ENCODE measurements at places on chromosomes 7 and 10. TPM values are rescaled to one million over a fixed set of nuclear protein-coding genes. Genes with fewer than 3 reads are reported as not detected.

The GIMAP1 gene
- total RNA-seq = 9.3 TPM

The HOXA7 gene
- total RNA-seq = not detected

The EPHA1 gene
- 2.8 TPM for total RNA-seq

The HIP1 gene
- total RNA-seq = 5.6 TPM

The SLC26A5 gene
- total RNA-seq = not detected

The SH2D4B gene
- total RNA-seq = 0.11 TPM

The IDI2 gene
- total RNA-seq = not detected

The PTPN20 gene
- 0.47 TPM for total RNA-seq

The RAMP3 gene
- total RNA-seq = not detected

The FKBP6 gene
- not detected for total RNA-seq

The CFAP70 gene
- total RNA-seq = 0.59 TPM

GRCh38 chr7:8762803-8763202 is 329.4 kb downstream of the NXPH1 start:
- H3K36me3 ChIP-seq = no peaks in the 10 kb centered on the region
- no peaks in the 10 kb centered on the region for H3K4me1 ChIP-seq
- no peaks in the 10 kb centered on the region for H3K27me3 ChIP-seq
- no peak overlapping the region for H3K4me3 ChIP-seq

DNA sequence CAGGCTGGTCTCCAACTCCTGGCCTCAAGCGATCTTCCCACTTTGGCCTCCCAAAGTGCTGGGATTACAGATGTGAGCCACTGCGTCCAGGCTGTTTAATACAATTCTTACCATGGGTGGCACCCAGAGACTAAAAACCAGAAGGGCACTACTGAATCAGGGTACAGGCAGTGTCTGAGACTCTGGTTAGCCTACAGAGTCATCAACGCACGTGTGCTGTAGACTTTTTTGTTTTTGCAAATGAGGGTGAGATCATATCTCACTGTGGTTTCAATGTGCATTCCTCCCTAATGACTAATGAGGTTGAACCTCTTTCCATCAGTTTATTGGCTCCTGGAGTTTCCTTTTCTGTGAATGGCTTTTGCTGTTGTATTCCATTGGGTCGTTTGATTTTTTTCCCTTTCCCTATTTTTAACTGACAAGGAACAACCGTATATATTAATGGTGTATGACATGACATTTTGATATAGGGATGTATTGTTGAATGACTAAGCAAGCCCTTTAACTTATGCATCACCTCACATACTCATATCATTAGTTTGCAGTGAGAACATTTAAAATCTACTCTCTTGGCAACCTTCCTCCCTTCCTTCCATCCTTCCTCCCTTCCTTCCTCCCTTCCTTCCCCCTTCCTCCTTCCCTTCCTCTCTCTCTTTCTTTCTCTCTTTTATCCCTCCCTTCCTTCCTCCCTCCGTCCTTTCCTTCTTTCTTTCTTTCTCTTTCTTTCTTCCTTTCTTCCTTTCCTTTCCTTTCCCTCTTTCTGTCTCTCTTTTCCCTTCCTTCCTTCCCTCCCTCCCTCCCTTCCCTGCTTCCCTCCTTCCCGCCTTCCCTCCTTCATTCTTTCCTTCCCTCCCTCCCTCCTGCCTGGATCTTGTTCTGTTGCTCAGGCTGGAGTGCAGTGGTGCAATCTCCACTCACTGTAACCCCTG is 9.3 kb upstream of the TMEM270 start:
- peaks cover 23% of the 10 kb centered on the region for H3K4me1 ChIP-seq
- H3K27ac ChIP-seq = peak overlapping the region; percentile 25
- peak; percentile 62 for DNase-seq
- H3K27me3 ChIP-seq = peaks cover 10% of the 10 kb centered on the region
- no peaks in the 10 kb centered on the region for H3K36me3 ChIP-seq
- no peak overlapping the region for H3K4me3 ChIP-seq

- no peak overlapping the region for H3K4me3 ChIP-seq
- DNase-seq = no peak
- peaks cover 97% of the 10 kb centered on the region for H3K36me3 ChIP-seq
- H3K27ac ChIP-seq = peak overlapping the region; percentile 43
Observed at GRCh38 chr7:141562036-141562435, 10.8 kb downstream of the AGK start.

DNA sequence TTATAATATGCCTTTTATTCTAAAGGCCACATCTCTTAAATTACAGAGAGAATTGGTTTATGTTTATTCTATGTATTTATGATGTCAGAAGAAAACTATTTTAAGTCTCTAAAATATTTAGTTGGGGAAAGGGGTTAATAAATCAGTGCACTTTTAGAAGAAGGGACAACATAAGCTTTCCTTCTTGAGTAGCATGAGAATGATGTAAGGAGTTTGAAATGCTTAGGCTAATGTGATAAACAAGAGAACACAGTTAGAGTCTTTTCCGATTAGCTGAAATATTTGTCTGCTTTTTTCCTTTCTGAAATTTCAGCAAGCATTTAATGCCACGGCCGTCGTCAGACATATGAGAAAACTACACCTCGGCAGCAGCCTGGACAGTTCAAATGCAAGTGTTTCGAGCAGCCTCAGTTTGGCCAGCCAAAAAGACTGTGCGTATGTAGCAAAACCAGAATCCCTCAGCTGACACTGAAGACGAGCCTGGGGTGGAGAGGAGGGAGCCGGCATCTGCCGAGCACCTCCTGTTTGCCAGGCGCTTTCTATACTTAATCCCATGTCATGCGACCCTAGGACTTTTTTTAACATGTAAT is 176.2 kb downstream of the CCDC3 start:
- no peak overlapping the region for H3K4me3 ChIP-seq
- H3K27me3 ChIP-seq = no peaks in the 10 kb centered on the region
- H3K36me3 ChIP-seq = peaks cover 5% of the 10 kb centered on the region
- no peak overlapping the region for H3K27ac ChIP-seq
- H3K4me1 ChIP-seq = no peaks in the 10 kb centered on the region

DNA sequence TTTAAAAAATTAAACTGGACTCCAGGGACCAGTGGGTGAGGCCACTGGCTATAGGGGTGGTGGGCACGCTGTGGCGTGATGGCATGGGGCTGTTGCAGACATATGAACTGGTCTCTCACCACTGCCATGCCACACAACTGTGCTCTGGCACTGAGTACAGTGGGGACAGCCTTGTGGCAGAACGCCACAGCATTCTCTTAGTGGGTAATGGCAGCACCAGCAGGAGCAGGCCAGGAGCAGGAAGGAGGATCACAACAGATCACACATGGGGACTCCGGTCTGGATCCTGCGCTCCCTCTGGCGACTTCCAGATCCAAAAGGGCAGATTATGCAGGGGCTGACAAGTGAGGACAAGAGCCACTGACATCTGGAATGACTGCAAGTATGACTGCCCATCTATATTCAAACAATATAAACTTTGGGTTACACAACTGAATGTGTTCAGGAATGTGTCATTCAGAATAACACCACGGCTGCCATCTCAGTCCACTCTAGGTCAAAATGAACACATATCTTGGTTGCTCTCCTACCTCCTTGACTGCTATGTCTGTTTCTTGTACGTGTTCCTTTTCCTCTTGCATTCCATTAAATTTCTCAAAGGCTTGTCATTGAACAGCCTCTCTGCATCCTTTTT is 176.0 kb downstream of the KMT2E start:
- no peak overlapping the region for H3K4me3 ChIP-seq
- H3K27me3 ChIP-seq = no peaks in the 10 kb centered on the region
- peaks cover 13% of the 10 kb centered on the region for H3K4me1 ChIP-seq
- H3K36me3 ChIP-seq = no peaks in the 10 kb centered on the region

GRCh38 chr10:86970162-86970981 is 2.1 kb downstream of the ADIRF start:
- H3K27me3 ChIP-seq = peaks cover 2% of the 10 kb centered on the region
- no peak overlapping the region for H3K27ac ChIP-seq
- no peaks in the 10 kb centered on the region for H3K36me3 ChIP-seq
- no peak for DNase-seq

GRCh38 chr7:92589056-92589455 is 1.1 kb downstream of the FAM133B start:
- no peak for DNase-seq
- peaks cover 7% of the 10 kb centered on the region for H3K27me3 ChIP-seq
- peaks cover 41% of the 10 kb centered on the region for H3K36me3 ChIP-seq
- peak overlapping the region; percentile 92 for H3K27ac ChIP-seq
- H3K4me1 ChIP-seq = peaks cover 49% of the 10 kb centered on the region
- H3K4me3 ChIP-seq = peak overlapping the region; percentile 79

- H3K27ac ChIP-seq = peak overlapping the region; percentile 73
- H3K27me3 ChIP-seq = no peaks in the 10 kb centered on the region
- H3K4me3 ChIP-seq = peak overlapping the region; percentile 80
- H3K4me1 ChIP-seq = peaks cover 36% of the 10 kb centered on the region
- peaks cover 19% of the 10 kb centered on the region for H3K36me3 ChIP-seq
Observed at GRCh38 chr10:103452506-103453230, 498 bp upstream of the CALHM2 start.

DNA sequence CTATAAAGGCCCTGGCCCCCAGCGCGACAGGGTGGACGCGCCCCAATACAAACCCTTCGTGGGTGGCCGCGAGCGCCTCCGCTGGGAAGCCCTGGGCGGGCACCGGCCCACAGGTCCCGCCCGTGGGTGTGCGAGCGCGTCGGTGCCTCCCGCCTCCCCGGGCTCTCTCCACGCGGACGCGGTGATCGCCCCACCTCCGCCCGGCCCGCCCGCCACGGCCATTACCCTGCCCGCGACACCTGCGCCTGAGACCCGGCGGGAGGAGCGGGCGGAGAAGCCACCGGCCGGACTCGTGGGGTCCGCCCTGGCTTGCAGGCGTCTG is 81.2 kb downstream of the PAX2 start:
- H3K36me3 ChIP-seq = no peaks in the 10 kb centered on the region
- DNase-seq = no peak
- H3K4me3 ChIP-seq = peak overlapping the region; percentile 42

DNA sequence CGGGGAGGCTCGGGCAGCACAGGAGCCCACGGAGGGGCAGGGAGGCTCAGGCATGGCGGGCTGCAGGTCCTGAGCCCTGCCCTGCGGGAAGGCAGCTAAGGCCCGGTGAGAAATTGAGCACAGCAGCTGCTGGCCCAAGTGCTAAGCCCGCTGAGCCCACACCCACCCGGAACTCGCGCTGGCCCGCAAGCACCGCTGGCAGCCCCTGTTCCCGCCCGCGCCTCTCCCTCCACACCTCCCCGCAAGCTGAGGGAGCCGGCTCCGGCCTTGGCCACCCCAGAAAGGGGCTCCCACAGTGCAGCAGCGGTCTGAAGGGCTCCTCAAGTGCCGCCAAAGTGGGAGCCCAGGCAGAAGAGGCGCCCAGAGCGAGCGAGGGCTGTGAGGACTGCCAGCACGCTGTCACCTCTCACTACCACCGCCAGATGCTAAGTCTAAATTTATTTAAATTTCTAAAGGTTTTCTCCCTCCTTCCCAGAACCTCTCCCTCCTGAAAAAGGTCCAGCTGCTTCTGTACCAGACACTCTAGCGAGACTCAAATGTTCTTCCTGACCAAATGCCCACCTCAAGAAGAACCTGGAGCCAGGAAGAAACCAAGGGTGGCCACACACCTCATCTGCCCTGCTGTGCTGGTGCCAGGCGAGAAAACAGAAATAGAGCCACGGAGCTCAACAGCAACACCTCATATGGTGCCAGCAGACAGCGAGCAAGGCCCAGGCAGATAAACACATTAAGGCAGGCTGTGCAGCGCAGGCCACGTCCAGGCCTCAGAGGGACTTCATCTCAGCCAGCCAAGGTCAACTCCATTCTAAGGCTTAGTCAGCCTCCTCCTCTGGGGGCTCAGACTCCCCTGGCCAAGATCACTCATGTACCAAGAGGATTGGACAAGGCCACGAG is 47.0 kb downstream of the KCNMA1 start:
- H3K27ac ChIP-seq = no peak overlapping the region
- no peaks in the 10 kb centered on the region for H3K36me3 ChIP-seq
- H3K4me1 ChIP-seq = no peaks in the 10 kb centered on the region
- no peak for DNase-seq
- no peak overlapping the region for H3K4me3 ChIP-seq
- H3K27me3 ChIP-seq = no peaks in the 10 kb centered on the region

DNA sequence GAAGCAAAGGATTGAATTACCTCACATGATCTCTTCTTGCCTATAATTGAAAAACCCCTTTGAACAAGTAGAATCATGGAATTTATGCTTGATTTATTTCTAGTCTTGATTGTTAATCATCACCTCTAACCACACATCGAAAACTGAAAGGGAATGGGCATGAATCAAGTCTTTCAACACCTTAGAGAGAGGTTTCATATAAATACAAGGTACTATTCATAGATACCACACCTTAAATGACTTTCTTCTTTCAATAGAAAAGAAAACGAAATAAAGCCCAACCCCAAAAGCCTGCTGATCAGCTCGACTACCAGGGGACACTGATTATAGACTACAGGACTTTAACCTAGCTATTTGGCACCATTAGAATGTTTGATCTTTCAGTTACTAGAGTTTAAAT is 128.6 kb upstream of the PTPRZ1 start:
- no peaks in the 10 kb centered on the region for H3K4me1 ChIP-seq
- no peaks in the 10 kb centered on the region for H3K27me3 ChIP-seq
- no peaks in the 10 kb centered on the region for H3K36me3 ChIP-seq
- no peak for DNase-seq
- no peak overlapping the region for H3K4me3 ChIP-seq
- no peak overlapping the region for H3K27ac ChIP-seq

DNA sequence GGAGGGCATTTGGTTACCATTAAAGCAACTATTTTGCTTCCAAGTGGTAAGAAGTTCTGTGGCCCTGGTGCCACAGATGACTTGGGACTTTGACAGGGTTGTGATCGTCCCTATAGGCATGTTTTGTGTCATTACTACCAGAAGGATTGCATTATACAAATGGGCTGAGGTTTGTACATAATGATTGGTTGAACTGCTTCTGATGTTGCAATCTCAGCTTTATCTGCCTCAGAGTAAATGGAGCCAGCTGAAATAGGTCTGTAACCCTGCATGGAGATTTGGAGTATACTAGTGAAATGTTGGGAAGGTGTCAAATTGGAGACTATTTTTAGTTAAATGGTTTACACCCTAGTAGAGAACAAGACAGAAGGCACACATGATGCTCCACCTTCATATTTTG is 46.1 kb upstream of the SEPTIN7 start:
- no peak overlapping the region for H3K27ac ChIP-seq
- H3K36me3 ChIP-seq = no peaks in the 10 kb centered on the region
- no peak overlapping the region for H3K4me3 ChIP-seq
- DNase-seq = no peak

DNA sequence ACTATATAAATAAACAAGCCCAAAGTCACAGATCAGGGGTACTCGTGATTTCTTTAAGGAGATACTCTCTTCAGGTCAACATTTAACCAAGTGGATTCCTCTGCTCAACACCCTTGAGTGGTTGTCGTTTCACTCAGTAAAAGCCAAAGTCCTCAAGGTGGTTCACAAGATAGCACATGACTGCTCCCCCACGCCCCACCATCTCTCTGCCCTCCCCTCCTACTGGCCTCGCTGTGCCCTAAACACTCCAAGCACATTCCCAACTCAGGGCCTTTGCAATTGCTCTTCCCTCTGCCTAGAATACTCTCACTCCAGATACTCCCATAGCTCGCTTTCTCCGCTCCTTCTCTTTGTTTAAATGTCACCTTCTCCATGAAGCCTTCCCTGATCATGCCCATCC is 72.1 kb upstream of the FHIP2A start:
- H3K27me3 ChIP-seq = peaks cover 11% of the 10 kb centered on the region
- no peaks in the 10 kb centered on the region for H3K36me3 ChIP-seq
- H3K4me3 ChIP-seq = no peak overlapping the region
- DNase-seq = no peak
- no peak overlapping the region for H3K27ac ChIP-seq

- no peaks in the 10 kb centered on the region for H3K36me3 ChIP-seq
- no peak overlapping the region for H3K4me3 ChIP-seq
- DNase-seq = peak; percentile 27
- peaks cover 3% of the 10 kb centered on the region for H3K27me3 ChIP-seq
- no peak overlapping the region for H3K27ac ChIP-seq
Observed at GRCh38 chr7:116173051-116174028, 37.0 kb upstream of the TES start.
